T-cell (primary cell): ENCODE measurements at places on chromosomes 7 and 10. TPM values are rescaled to one million over a fixed set of nuclear protein-coding genes. Genes with fewer than 3 reads are reported as not detected.

- DNase-seq = no peak
Measured at GRCh38 chr10:103706047-103706446, 149.3 kb downstream of the SH3PXD2A start.

DNA sequence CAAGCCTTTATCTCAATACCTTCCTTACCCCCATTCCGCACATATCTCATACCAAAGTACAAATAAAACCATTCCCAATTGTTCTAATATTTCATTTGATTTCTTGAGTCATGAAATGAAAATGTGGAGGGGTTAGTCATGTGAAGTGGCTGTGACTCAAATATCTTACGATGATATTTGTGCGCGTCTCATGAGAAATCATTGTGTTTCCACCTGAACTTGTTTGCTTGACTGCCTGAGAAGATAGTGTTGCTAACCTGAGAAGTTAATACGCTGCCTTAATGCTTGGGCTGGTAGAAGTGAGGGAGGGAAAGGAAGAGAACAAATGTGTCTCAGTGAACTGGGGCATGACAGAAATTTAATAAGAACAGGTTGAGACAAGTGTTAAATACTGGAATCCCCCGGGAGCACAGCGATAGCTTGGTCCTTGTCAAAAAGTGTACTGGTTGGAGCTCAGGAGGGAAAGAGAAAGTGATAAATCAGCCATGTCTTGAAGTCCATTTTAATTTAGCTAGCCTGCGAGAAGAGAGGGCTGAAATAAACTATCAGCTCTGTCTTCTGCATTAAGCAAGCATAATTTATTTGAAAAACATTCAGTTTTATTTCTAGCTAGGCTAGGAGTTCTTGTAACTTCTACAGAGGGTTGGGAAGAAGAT is 7.2 kb upstream of the EPHA1 start:
- DNase-seq = no peak

WDR86 gene
- 13.3 TPM for total RNA-seq

DNA sequence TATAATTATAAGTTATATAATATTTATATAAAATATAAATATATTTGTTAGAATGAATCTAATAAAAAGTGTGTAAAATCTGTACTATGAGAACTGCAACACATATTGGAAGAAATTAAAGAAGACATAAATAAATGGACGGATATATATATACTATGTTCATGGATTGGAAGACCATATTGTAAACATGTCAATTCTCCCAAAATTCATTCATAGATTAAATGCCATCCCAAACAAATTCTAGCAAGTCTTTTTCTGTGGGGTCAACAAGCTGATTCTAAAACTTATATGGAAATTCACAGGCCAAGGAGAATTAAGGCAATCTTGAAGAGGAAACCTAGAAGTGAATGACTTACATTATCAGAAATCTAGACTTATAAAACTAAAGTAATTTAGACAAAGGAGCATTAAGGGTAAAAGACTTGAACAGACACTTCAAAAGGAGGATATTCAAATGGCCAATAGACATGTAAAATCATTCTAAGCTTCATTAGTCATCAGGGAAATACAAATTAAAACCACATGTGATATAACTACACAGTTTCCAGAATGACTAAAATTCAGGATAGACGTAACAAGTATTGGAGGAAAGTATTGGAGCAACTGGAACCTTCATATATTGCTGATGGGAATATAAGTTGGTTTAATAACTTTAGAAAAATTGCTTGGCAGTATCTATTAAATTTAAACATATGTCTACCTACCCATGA is 225.9 kb downstream of the EMX2 start:
- DNase-seq = no peak

TRIP6 gene
- total RNA-seq = 7.2 TPM

DNA sequence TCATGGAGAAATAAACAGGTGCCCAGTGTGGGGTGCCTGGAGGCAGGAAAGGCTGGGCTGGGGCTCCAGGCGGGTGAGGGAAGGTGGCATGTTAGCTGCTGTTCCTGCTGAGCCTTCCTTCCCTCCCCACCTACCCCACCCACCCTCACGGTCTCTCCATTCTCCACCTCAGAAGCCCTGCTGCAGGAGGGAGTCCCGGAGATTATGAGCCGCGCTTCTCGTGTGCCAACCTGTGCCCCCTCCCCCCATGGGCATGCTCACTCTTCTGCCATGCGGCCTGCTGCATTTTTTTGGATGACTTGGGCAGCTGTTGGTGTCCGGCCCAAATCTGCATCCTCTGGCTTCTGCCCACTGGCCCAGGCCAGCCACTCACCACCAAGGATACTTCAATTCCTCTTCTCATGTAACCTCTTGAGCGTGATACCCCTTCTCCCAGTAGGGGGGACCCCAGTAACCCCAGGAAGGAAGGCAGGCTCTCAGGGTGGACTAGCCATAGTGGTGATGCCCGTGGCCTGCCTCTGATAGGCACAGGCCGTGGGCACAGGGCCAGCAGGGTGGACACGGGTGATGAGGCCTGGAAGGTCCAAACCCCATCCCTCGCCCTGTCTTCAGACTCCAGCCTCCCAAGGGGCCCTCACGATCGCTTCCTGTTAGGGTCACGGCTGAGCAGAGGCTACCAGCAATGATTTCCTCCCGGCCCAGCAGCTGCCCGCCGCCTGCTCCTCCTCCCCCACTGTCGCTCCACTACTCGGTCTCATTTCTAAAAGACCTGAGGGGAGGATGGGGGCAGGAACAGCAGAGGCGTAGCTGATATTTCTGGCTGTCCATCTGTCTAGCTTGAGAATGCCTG is 27.8 kb downstream of the UNC5B start:
- no peak for DNase-seq

DNA sequence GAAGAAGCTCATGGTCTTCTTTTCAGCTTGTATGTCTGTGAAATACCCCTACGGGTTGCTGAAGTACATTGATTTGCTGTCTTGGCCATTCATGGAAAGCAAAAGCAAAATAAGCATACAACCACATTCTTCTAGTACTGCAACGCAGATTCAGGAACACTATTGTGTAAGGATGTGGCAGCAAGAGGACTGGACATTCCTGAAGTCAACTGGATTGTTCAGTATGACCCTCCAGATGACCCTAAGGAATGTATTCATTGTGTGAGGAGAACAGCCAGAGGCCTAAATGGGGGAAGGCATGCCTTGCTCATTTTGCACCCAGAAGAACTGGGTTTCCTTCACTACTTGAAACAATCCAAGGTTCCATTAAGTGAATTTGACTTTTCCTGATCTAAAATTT is 133.4 kb upstream of the ANKRD1 start:
- DNase-seq = no peak

DNA sequence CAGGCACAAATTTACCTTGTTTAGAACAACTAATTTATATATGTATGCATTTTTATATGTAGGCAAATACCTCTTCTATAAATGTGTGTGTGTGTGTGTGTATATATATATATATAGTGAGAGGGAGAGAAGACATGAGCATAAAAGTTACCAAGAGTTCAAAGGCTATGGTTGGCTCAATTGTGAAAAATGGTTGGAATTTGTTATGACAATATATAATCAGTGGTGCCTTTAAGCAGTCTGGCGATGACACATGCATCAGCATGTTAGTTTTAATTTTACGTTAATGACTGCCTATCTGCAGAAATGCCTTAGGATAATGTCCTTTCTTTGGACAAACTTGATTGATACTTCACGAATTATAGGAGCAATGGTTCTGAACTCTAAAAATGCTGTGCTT is 980.8 kb upstream of the LRRTM3 start:
- no peak for DNase-seq

DNA sequence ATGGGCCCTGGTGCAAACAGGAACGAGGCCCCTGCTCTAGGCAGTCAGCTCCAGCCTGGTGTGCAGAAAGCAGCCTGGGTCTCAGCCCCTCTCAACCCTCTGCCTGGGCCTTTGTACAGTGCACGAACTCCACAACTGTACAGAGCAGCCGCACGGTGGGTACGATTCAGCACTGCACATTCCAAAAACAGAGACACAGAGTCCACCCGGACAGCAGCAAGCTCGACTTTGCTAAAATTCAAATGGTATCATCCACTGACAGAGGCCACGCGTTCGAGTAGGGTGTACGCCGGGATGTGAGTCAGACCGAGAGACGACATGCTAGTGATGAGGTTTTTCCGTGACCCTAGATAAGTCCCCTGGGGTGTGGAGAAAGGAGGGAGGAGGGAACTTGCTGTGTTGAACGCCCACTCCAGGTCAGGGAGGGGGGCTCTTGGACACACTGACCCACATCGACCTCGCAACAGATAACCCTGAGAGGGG is 65.6 kb upstream of the PDGFA start:
- DNase-seq = no peak

GRCh38 chr10:89395141-89395540 is 2.7 kb downstream of the IFIT1 start:
- no peak for DNase-seq

GRCh38 chr7:101927389-101927788 is 110.0 kb downstream of the CUX1 start:
- no peak for DNase-seq

DNA sequence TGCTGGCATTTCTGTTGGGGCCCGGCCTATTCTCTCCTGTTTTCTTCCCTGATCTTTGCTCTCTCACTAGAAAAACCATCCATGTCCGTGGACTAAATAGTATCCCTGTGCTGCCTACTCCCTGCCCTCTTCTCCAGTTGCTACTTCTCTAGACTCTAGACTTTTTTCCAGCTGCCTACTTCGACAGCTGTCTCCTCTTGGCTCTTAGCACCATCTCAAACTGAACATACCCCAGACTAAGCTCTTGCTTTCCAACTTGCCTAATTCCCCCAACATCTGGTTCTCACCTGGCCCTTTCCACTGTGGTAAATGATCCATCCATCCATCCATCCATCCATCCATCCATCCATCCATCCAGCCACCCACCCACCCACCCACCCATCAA is 19.5 kb downstream of the ADCYAP1R1 start:
- no peak for DNase-seq

DNA sequence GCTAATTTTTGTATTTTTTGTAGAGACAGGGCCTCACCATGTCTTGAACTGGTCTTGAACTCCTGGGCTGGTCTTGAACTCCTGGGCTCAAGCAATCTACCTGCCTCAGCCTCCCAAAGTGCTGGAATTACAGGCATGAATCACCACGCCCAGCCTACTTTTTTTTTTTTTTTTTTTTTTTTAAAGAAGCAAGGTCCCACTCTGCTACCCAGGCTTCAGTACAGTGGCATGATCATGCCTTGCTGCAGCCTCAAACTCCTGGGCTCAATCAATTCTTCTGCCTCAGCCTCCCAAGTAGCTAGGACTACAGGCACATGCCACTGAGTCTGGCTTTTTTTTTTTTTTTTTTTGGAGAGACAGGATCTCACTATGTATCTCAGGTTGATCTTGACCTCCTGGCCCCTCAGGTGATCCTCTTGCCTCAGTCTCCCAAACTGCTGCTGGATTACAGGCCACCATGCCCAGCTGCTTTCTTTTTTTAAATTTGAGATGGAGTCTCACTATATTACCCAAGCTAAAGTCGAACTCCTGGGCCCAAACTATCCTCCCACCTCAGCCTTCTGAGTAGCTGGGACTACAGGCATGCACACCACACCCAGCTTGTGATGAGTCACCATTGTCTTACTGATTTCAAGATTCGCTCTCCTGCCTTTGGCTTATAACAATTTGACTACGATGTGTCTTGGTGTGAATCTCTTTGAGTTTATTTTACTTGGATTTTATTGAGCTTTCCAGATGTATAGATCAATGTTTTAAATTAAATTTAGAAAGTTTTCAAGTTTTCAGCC is 9.0 kb downstream of the RPEL1 start:
- no peak for DNase-seq

DNA sequence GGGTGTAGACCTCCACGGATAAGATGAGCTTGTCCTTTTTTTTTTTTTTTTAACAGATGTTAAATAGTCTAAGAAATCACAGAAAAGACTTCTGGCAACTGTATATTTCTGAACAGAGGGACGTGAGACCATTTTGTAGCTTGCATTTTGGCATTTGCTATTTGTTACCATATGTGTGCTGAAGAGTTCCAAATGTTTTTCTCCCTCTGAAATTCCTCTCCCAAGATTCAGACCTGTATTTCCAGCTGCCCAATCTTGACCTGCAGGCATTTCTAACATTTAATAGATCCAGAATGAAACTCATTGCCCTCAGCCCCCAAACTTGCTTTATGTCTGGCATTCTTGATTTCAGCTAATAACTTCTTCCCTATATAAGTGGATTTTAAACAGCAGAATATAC is 223.1 kb upstream of the FZD1 start:
- no peak for DNase-seq

DNA sequence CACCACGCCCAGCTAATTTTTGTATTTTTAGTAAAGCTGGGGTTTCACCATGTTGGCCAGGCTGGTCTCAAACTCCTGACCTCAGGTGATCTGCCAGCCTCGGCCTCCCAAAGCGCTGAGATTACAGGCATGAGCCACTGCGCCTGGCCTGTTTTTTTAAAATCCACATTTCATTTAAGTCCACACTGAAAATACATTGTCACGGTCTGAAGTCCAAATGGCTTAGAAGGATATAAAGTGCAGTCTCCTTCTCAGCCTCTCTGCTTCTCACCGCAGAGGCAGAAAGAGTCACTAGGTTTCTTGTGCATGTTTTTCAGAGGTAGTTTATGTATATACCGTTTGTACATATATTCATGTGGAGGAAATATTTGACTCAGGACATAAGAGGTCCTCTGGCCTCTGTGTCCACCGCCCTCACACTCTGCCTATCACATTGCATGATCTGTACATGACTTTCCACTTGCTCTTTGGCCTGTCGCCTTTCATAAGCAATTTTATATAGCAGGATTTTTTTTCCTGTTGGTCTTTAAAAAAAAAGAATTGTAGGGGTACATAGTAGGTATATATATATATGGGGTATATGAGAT is 42.9 kb downstream of the BLNK start:
- no peak for DNase-seq

DNA sequence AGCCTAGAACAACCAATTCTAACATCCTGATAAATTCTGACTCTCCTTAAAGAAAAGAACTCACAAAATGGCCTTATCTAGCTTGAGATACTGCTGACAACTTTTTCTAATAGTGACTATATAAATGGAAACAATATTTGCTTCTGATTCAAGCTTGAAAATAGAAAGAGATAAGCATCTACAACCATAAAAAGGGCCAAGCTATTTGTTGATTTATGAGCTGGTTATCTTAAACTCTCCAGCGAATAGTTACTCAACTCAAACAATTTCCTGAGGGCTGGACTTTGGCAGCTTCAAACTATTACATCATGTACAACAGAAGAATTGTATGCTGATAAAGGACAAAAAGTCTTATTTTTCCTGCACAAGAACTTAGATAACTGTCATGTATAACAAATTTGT is 4.6 kb downstream of the USP54 start:
- DNase-seq = no peak

DNA sequence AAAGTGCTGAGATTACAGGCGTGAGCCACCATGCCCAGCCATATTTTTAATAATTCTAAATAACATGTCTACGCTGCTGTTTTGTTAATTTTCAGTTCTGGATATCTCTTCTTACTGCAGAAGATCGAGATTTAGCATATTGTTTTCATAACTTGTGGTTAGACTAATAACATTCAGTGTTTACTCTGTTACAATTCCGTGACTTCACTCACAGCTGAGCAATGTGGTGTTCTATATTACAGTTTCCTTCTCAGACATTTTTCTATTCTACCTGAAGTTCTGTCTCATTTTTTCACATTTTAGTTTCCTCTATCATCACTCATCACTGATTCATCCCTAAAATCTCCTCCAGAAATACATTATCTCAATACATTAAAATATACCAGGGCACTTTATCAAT is 10.9 kb downstream of the RNF32 start:
- DNase-seq = no peak

HOXA6 gene
- not detected for total RNA-seq
